Caki2 (cell line): ENCODE measurements at places on chromosomes 7 and 10.
A peak's percentile ranks its signal among the peaks of the same experiment; 100 is the strongest.

DNA sequence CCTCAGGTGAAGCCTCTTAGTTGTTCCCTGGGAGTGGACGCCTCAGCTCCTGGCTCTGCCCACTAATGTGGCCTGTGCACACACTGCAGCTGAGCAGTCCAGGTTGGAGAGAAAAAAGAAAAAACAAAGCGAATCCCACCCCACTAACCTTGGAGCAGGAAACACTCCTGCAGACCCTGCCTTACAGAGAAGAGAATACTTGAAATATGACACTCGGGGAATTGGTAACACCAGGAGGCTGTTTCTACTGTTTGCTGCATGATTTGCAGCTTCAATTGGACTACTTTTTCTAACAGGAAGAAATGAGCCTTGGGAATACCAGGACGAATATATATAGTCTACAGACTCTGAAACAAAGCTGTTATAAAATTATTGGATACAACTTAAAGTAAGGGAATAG is 22.2 kb downstream of the CDHR3 start:
- no peak for DNase-seq

DNA sequence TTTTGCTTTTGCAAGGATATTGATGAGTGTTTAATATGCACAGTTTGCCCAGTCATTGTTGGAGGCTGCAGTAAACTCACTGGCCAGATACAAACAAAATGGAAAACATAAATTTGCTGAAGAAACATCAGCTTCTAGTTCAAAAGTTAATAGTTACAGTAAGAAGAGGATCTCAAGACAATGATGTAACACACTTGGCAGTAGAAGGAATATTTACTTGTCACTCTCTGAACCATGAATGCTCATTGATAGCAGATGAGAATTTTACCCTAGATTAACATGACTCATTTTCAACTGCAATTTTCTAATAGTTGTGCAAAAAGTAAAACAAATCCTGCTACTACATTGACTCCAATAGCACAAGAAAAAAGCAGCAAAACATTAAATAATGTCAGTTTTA is 47.7 kb downstream of the VWC2 start:
- DNase-seq, result no peak

- peak; percentile 94 for DNase-seq
These were observed 15.6 kb upstream of the PPIF start for GRCh38 chr10:79331709-79332108.

DNA sequence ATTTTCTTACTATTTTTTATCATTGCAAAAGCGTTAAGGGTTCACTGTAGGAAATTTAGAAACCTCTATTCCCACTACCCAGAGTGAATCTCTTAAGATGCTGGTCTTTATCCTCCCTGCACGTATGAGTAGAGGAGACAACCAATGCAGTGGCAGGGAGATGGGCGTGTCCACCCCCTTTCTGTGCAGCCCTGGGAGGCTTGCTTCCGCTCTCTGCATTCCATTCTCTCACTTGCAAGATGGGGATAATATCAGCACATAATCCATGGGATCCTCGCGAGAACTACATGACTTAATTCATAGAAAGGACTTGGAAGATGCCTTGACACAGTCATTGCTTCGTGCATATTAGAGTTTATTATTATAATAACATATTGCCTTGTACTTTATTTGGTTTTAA is 196.2 kb downstream of the KLF6 start:
- DNase-seq, result no peak

GRCh38 chr7:148232784-148233183 is 357.8 kb upstream of the C7orf33 start:
- DNase-seq, result no peak

DNA sequence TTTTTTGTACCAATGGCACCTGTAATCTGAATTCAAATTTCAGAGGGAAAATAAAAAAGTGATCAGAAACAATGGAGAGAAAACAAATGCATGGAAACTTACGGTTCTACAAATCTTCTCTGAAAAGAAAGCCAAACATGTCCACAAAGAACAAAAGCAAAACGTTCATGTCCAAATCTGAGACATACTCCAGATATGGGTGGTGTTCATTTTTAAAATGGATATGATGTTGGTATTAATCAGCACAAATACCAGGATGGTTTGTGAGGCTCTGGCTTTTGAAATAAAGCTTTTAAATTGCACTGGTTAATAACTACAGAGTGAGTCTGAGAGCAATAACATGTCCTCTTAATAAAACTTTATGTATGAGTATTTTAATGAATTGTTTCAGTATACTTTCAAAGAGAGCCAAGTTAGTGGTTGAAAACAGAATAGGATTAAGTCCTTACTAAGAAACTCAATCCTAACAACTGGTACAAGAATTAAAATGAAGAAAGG is 366.4 kb downstream of the INHBA start:
- no peak for DNase-seq

DNA sequence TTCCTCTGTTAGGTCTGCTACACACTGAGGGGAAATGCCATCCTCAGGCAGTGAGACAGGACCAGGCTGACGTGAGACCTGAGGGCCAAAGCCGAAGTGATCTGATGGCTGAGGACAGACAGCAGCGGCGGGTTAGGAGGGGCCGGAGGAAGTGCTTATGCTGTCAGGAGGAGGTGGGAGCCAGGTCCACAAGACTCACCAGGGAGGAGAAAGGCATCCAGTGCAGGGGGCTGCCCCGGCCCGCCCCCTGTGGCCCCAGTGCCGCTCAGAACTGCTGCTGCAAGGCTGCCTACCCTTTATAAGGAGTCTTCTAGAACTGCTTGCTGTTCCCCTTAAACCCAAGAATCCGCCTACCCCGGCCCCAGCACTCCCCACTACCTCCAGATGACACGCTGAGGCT is 19.8 kb downstream of the AKR1E2 start:
- no peak for DNase-seq

DNA sequence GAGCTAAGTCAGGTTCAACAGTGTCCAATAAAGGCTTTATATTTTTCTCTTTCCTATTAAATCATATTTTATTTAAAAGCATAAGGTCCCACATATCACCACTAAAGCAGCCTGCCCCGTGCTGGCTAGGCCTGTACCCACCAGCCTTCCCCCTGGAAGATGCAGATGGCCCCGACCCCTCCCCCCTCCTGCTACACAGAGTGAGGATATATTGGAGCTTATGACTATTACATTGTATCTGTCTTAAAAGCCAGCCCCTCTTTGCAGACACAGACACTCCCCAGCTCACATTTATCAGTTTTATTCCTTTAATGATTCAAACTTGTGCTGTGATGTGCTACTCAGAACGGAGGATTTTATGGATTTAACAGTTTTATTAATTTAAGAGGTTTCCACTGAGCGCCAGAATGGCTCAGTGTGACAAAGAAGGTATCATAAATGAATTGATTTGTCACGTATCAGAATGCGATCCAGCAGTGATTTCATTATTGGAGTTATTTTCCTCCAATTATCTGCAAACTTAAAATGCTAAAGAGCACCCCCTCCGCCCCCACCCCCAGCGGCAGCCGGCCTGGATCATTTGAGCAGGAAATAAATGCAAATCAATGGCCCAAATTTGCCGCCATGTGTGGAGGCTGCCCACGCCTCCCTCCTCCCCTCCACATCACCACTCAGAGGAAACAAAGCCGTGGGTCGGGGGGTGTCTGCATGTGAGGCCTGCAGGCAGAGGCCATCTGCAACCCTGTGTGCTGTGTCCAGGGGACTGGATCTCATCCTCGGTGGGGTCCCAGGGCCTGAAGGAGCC is 72.6 kb upstream of the ZMIZ1 start:
- no peak for DNase-seq

- no peak for DNase-seq
These were observed 9.5 kb downstream of the GLI3 start for GRCh38 chr7:42227541-42227935.

- DNase-seq, result peak; percentile 90
These were observed 96.9 kb downstream of the HIPK2 start for GRCh38 chr7:139680676-139681462.

DNA sequence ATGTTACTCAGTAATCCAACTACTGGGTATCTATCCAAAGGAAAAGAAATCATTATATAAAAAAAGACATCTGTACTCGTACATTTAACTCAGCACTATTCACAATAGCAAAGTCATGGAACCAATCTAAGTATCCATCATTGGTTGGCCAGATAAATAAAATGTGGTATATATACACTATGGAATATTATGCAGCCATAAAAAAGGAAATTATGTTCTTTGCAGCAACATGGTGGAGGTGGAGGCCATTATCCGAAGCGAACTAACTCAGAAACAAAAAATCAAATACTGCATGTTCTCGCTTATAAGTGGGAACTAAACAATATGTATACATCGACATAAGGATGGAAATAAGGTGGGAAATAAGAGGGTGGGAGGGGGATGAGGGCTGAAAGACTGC is 56.2 kb upstream of the ANTXRL start:
- DNase-seq, result no peak

DNA sequence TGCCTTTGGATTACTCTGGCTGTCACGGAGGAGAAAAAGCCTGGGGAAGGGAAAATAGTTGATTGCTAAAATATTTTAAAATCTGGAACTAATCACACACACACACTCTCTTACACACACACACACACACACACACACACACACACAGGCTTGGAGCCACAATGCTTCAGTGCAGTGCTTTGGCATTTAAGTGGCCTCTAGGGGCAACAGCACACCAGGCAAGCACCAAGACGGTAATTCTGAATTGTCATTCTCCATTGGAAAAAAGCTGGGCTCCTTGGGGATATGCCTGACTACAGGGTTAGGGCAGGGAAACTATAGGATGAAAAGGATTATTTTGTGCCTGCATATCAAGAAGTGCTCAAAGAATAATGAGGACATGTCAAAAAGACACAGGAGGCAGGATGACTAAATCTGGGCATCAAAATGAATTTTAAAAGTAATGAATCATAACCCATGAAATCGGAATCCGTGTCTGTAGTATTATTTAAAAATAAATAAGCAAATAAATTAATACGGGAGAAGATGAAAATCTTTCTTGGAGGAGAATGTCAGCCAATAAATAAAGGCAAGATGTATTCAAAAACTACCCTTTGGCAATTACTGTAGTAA is 30.4 kb upstream of the DDC start:
- DNase-seq, result peak; percentile 33

- no peak for DNase-seq
These were observed 30.1 kb downstream of the NUDCD3 start for GRCh38 chr7:44460325-44460724.

GRCh38 chr7:51300762-51301674 is 15.6 kb downstream of the COBL start:
- no peak for DNase-seq

DNA sequence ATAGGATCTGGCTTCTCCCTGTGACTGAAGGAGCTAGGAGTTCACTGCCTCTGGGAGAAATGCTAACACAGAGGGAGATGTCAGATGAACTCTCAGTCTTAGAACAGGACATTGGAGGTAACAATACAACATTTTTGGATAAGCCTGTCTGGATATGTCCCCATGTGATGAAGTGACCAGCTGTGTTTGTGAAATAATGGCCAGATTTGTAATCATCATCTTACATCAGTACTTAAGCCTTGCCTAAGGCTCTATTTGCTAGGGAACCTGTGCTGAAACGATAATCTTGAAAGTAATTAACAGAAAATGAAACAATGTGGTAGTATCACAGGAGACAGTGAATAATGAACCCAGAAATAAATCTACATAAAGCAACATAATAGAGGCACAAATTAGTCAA is 56.2 kb downstream of the CRPPA start:
- DNase-seq, result no peak

- no peak for DNase-seq
These were observed 132.0 kb downstream of the ST7 start for GRCh38 chr7:117085275-117085674.

- peak; percentile 63 for DNase-seq
These were observed 42.2 kb upstream of the HSPB1 start for GRCh38 chr7:76260171-76260703.

GRCh38 chr10:50805981-50806622 is 66.4 kb downstream of the ASAH2B start:
- DNase-seq, result no peak

DNA sequence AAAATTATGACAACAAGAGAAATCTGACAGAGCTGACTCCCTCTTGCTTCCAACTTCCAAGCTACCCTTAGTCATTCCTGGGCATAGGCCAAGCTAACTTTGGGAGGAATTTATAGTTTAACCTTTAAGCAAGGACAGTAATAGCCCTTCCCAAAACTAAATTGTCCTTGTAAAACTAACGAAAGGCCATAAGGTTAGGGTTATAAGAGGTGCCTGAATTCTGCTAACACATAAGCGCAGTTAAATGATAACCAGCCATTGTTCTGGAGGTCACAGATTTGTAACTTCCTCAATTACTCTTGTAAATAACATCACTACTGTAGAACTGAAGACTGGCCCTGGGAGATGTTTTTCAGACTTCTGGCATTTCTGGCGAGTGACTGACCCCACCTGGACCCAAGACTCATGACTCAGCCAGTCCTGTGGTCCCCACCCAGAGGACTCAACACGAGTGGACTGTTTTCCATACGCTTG is 481.2 kb downstream of the KCNMA1 start:
- DNase-seq, result peak; percentile 89

- peak; percentile 27 for DNase-seq
These were observed 12.6 kb downstream of the DHX32 start for GRCh38 chr10:125868372-125868975.

DNA sequence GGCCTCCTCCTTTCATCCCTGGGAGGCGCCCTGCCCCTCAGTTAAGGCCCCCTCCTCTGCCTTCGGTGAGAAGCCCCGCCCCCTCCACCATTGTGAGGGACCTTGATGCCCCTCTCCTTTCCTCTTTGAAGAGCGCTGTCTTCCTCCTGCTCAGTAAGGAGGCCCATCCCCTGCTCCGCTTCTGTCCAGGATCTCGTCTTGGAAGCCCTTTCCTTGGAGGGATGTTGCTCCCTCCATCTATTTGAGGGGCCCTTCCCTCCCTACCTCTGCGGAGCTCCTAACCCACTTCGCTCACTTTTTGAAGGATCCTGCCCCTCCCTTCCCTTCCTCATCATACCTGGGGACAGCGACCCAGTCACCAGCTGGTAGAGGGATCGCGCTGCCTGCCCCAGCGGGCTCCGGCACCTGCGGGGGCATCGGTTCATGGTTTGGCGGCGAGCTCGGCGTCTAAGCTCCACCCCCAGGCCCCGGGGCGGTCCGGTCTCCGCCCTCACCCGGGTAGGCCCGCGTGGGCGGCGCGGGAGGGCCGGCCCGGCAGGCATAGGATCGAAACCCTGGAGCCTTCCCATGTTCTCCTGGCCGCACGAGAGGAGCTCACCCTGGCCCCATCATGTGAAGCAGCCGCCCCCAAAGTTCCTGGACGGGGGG is 4.1 kb downstream of the KCNIP2 start:
- DNase-seq, result no peak

DNA sequence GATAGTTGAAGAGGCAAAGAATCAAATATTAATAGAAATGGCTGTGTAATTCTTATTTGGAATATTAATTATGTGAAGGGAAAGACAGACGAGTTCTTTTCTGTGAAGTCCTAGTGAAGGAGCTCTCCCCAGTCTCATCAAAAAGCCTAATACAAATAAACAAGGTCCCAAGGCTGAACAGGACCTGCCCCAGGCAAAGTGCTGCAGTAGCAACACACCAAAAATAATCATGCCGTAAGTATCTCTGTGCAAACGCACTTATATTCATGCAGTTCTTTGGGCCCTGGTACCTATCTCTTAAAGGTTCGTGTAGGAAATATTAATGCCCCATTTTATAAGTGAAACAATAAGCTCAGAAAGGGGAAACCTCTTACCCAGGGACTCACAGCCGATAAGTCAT is 12.2 kb upstream of the CHST15 start:
- peak; percentile 19 for DNase-seq

GRCh38 chr7:2862831-2863361 is 18.8 kb upstream of the GNA12 start:
- DNase-seq, result no peak
